ENCODE measurements at places on chromosomes 12 and 14.

- no peak for DNase-seq
Observed at GRCh38 chr14:104692939-104693315, 3.5 kb downstream of the INF2 start.

GRCh38 chr12:3727877-3728632 is 24.9 kb downstream of the CRACR2A start:
- DNase-seq = peak; percentile 24

DNA sequence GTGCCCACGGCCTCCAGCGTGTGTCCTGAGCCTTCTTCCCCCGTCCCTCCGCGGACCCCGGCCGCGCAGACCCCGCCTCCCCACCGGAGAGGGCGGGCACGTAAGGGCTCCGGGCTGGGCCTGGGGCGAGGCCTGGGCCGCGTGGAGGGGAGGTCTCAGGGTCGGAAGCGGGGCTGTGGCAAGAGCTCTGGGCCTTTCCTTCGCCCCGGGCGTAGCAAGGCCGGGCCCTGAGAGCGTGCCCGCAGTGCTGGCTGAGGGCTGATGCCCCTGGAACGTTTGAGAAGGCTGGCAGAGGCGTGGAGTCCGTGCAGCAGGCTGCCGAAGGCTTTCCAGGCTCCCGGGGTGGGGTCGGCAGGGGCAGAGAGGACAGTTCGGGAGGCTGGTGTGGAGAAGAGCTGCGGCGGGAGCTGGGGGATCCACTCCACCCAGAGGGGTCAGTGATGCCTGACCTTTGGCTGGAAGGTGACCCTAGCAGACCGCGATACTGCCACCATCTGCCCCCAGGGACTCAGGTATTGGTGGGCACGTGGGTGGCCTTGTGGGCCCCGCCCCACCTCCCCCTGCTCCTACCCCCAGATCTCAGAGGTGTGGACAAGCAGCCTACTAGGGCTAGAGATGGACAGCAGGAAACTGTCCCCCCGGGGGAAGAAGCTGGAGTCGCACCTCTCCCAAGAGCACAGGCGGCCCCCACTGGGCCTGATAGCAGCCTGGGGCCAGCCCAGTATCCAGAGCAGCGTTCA is 558 bp downstream of the TEX22 start:
- no peak for DNase-seq

- DNase-seq = no peak
Observed at GRCh38 chr14:68377459-68377858, 415.4 kb downstream of the ZFP36L1 start.

DNA sequence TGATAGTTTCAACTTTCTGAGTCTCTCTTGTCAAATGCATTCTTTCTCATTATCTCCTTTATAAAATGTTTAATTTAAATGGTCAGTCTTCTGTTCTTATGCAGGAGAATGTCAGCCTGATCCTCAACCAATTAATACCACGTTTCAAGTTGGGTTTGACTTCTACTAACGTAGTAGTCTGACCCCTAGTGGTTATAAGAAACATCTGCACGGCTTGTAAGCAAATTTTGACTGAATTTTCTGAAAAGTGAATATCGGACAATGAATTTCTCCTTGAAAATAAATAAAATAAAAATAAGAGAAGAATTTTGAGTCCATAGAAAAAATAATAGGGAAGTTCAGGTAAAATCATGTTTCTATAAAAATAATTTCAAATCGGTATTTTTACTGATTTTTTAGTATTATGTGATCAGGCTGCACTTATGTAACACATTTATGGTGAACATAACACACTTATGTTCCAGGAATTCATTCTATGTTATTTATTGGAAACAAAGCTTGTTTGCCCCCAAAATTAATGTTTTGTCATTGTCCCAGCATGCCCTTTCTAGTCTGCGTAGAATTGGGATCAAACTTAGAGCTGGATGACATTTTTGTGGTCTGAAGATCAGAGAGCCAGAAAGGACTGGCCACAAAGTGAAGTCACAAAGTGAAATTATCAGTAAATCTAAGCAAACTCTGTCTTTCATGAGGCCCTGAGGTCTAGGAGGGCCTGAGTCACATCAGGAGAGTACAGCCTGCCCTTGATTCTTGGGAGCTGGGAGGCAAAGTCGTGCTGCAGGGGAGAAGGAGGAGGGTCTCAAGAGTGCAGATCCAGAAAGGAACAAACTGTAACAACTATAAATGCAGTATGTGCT is 101.2 kb upstream of the STXBP6 start:
- DNase-seq = peak; percentile 65

- peak; percentile 83 for DNase-seq
Observed at GRCh38 chr14:89399594-89400068, 17.4 kb downstream of the FOXN3 start.

DNA sequence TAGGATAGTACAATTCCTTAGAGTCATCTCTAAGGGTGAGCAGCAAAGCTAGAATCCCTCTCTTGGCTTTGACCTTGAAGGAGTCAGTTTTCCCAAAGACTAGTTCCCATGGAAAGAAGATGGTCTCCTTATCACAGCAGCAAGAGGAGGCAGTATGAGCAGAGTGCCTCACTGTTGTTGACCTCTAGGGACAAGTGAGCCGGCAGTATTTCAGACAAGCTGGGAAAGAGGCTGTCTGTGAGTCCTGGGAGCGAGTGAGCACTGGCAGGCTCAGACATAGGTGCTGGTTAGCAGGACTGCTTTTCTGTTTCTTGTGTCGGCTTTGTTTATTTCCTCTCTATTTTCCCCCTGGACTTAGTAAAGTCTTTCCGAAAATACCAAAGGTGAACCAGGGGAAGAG is 60.7 kb downstream of the NTF3 start:
- no peak for DNase-seq

DNA sequence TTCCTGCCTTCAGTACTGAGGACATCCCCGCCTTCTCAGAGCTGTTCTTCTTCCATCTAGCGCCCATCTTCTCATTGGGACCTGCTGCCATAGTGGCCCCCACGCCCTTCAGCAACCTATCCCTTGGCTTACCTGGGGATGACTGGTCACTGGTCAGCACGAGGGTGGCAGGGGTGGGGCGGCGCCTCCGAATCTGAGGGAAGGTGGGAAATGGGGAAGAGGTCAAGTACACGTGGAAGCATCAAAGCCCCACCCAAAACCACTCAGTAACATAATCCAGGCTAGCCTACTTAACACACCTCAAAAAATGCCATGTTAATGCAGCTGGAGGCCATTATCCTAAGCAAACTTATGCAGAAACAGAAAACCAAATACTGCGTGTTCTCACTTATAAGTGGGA is 4.3 kb downstream of the PPP1R1A start:
- no peak for DNase-seq

DNA sequence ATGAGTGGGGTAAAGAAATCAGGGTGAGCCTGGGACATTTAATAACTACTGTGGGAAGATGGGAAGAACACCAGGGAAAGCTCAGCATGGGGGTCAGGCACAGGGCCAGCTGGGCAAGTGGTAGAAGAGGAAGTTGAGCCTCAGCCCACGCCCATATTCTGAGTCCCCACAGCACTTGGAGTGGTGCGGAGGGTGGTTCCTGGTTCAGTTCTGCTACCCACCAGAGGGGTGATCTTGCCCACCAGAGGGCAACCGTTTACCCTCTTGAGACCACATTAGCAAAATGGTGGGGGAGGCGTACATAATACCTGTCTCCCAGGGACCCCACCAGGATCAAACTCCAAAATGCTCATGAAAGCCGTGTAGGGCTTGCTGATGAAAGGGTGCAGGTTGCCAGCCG is 16.8 kb upstream of the ANKRD33 start:
- no peak for DNase-seq

GRCh38 chr12:8969861-8970411 is 19.4 kb upstream of the KLRG1 start:
- DNase-seq = no peak

DNA sequence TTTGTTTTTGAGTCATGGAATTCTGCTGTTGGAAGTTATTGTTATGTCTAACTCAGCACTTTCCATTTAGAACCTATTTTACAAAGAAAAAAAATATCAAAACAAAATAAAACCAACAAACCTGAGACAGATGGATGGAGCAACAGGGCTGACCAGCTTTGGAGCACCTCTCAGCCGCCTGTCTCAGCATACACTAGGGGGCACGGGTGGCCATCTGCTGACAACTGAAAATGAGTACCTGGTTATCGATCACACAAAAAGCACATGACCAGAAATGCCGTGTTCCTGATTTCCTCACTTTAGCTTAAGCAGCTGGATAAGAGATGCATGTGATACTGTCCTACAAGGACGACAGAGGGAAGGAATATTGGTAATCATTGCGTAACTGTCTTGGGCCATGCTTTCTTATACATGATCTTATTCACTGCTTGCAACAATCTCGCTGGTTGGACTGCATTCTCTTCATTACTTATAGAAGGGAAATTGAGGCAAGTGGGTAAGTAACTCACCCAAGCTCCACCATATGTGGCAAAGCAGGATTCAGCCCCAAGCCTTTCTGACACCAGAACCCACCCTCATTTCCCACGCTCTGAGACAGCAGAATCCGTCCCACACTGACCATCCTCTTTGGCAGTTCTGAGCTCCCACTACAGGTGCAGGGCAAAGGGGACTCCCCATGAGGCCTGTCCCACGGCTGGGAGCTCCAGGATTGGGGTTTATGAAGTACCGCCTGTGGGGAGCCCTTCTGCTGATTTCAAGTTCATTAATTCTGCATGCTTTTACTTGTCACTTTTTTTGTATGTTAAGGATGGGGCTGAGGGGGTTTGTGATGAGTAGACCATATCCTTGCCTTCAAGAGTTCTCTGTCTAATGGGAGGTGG is 43.5 kb downstream of the C14orf132 start:
- no peak for DNase-seq

DNA sequence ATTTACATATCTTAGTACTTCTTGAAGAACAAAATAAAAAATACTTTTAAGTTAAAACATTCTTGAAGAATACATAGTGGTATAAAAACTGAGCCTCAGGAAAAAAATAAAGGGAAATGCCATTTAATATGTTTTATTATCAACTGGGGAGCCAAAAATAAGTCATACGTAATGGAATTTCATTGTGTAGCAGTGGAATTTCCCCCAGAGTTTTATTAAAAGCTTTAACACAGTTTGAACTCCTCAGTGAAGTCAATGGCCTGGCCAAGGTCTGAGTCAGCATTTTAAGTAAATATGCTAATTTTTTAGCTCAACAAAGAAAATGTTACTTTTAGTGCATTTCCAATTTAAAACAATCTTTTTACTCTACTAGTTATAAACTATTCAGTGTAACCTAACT is 350.1 kb upstream of the ATP2B1 start:
- DNase-seq = peak; percentile 91

DNA sequence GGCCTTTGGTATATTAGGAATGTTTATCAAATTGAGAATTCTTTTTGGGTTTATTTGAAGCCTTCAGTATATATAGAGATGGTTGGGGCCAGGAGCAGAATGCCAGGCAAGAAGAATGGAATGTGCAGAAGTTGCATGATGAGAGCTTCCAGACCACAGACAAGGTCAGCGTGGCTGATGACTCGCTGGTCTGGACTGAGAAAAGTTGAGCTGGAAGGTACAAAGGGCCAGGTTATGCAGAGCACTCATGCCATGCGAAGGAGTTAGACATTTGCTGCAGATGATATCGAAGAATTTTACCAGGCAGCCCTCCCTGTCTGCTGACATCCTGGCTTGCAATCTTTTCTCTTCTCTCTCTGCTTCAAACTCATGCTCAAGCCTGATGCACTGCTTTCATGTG is 196.2 kb upstream of the ARHGAP5 start:
- peak; percentile 95 for DNase-seq

DNA sequence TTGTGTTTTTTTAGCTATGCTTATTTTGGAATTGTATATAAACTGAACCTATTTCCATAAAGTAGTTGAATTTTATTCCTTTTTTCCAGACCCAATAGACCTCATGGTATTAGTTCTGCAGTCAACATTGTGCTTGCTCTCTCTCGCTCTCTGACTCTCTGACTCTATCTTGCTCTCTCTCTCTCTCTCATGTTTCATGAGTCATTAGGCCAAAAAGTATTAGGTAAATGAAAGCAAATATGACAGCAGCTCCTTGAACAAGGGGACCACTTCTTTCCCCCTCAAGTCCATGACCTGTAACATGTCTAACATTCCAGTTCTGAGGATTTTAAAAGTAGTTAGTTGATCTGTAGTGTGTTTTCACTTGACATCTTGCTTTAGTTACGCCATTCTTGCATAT is 14.0 kb upstream of the C12orf71 start:
- no peak for DNase-seq

DNA sequence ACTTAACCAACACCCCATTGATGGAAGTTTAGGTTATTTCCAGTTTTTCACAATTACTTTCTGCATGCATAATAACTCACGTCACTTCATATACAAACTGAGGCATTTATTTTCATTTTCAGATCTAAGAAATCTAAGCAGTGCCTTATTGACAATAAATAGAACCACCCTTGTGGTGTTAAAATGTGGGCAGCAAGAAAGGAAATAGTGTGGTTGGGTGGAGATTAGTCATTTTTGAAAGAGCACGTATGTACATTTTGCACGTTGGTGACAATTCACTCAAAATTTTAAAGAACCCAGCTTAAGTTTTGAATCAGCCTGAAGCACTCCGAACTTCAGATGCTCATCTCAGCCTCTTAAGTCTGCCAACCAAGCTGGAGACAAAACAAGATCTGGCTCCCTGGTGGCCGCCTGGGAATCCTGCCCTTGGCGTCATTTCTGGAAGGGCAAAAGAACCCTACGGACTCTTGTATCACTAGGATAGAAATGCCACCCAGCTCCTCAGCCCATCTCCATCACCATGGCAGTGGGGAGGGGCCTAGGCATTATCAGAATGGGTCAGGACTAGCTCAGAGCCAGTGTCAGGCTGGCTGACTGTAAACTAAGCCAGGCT is 89.5 kb upstream of the BCL2L14 start:
- peak; percentile 37 for DNase-seq

DNA sequence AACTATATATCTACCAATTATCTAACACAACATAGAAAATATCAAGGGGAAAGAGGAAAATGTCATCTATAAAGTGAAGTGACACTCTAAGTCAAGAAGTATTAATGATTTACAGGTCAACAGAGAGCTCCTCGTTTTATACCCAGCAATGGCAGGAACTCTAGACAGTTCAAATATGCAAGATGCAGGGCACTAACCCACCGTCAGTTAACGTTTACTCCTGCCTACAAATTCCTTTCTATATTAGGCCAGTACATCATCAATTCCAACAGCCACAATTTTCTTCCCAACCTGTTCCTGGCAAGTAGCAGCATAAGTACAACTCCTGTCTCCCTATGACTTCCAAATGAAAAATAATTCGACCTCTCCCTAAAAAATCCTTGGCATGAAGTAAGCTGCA is 9.0 kb upstream of the KANSL2 start:
- no peak for DNase-seq

- no peak for DNase-seq
Observed at GRCh38 chr12:1104088-1104800, 113.2 kb downstream of the ERC1 start.

- no peak for DNase-seq
Observed at GRCh38 chr12:57404966-57405640, 25.7 kb downstream of the R3HDM2 start.

- DNase-seq = no peak
Observed at GRCh38 chr12:24788886-24789285, 160.0 kb downstream of the BCAT1 start.

DNA sequence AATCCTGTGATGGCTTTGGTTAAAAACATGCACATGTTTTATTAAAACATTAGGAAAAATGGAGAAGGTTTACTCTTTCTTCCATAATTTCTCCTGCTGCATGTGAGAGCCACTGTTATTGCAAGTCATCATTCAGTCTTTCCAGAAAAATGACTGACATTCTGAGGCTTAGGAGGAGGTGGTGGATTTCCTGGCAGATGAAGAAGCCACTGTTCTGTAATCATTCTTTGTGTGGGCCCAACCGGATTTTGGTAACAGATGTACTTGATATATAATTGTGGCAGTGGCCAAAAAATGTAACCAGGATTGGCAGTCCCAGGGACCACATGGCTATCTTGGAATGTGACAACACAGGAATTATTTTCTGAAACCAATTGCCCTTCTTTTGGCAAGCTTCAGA is 120.2 kb downstream of the DAAM1 start:
- peak; percentile 62 for DNase-seq

GRCh38 chr12:66152732-66153131 is 17.1 kb downstream of the TMBIM4 start:
- peak; percentile 36 for DNase-seq

Measured in fibroblast of skin of abdomen (primary cell).